ENCODE measurements at places on chromosomes 7 and 10.

GRCh38 chr7:92053312-92053711 is 81.0 kb downstream of the CYP51A1 start:
- DNase-seq: no peak

- peak; percentile 85 for DNase-seq
Measured at GRCh38 chr10:71696628-71697326, 22.8 kb downstream of the C10orf105 start.

DNA sequence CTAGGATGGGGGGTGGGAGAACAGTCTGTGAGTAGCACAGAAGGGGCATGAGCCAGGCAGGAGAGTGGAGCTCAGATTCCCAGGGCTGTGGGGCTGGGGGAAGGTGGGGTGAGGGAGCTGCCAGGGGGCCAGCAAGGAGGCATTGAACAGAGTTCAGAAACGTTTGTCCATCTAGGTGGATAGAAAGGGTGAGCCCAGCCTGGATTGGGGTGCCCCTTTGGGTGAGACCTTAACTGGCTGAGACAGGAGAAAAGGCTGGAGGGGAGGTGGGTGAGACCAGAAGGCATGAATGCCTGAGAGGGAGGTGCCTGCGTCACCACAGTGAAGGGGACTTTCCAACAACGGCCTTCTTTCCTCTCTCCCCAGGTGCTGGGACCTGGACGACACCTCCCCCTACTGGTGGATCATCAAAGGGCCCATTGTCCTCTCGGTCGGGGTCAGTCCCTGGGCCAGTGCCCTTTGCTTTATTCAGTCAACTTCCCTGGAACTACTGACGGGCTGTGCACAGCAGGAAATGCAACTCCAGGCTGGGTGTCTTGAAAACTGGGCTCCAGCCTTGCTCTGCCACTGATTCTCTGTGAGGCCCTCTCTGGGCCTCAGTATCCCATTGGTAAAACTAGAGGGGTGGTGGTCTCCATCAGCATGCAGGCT is 11.0 kb downstream of the GHRHR start:
- peak; percentile 74 for DNase-seq

GRCh38 chr7:41837916-41838315 is 135.0 kb upstream of the INHBA start:
- DNase-seq: no peak

DNA sequence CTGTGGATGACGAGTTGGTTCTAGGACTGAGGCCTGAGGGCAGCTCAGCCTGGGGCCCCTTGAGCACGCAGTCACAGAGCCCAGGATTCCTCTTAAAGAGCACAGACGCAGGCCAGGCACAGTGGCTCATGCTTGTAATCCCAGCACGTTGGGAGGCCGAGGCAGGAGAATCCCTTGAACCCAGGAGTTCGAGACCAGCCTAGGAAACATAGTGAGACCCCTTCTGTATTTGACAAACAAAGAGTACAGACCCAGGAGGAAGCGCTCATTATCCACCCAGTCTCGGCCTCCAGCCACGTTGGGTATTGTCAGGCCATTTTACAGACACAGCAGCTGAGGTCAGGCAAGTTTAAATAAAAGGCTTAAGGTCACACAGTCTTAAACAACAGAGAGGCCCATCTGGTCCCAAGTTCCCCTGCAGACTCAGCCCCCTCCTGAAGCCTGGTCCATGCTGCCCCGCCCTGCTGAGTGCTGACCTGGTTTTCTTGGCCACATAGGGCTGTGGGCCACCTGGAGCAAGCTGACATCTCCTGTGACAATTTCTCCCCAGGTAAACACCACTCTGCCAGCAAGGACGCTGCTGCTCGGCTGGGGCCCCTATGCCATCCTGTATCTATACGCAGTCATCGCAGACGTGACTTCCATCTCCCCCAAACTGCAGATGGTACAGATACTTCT is 12.6 kb downstream of the RGR start:
- DNase-seq: no peak

DNA sequence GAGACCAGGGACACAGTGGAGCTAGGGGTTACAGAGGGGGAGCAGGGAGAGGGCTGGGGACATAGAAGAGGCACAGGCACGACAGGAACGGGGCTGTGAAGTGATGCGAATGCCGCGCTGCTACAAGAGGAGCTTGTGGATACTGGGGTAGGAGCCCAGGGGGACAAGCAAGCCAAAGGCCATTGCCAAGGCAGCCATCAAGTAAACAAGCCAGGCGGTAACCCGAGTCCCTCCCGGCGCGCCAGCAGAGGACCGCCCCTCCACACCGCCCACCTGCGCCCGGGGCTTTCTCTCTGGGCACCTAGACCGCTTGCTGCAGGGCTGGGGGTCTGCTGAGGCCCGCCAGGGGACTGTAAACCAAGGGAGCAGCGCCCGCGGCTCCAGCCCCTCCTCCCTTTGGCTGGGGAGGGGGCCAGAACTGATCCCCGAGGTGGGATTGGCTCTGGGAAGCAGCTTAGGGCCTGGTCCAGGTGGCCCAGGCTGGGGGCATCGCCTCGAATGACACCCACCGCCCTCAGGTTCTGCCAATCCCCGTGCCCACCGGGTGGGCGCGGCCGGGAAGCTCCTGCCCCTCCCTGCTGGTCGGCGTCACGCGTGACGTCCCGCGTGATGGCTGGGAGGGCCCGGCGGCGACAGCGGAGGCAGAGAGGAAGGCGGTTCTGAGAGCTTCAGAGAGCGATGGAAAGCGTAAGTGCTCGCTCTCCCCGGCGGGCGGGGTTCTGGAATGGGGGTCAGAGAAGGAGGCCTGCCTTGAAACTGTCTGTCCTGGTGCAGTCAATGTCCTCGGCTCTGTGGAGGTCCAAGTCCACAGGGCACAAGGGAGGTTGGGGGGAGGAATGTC is 982 bp downstream of the SFXN3 start:
- DNase-seq: peak; percentile 78

DNA sequence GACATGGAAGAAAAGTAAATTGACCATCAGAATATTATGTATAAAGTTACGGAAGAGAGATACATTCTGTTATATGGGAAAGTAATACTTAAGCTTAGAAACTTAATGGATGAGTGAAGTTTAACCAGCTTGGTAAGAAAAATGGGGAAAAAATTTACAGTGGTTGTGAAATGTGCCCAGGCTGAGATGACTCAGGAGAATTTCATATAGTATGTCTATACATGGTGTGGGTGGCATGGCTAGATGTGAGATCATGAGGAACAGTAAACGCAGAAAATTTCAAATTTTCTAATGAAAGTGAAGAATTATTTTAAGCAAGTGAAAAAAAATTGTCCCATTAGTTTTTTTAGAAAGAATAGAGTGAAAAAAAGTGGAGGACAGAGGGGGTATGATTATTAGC is 552.5 kb upstream of the SORCS1 start:
- no peak for DNase-seq
